AML-193 (cell line): ENCODE measurements at places on chromosomes 16 and 17.
A peak's percentile ranks its signal among the peaks of the same experiment; 100 is the strongest.

- no peak for DNase-seq
Measured at GRCh38 chr16:73126525-73126853, 78.6 kb upstream of the ZFHX3 start.

GRCh38 chr16:68247400-68247799 lies 2.2 kb downstream of the PLA2G15 start:
- DNase-seq: peak; percentile 45

DNA sequence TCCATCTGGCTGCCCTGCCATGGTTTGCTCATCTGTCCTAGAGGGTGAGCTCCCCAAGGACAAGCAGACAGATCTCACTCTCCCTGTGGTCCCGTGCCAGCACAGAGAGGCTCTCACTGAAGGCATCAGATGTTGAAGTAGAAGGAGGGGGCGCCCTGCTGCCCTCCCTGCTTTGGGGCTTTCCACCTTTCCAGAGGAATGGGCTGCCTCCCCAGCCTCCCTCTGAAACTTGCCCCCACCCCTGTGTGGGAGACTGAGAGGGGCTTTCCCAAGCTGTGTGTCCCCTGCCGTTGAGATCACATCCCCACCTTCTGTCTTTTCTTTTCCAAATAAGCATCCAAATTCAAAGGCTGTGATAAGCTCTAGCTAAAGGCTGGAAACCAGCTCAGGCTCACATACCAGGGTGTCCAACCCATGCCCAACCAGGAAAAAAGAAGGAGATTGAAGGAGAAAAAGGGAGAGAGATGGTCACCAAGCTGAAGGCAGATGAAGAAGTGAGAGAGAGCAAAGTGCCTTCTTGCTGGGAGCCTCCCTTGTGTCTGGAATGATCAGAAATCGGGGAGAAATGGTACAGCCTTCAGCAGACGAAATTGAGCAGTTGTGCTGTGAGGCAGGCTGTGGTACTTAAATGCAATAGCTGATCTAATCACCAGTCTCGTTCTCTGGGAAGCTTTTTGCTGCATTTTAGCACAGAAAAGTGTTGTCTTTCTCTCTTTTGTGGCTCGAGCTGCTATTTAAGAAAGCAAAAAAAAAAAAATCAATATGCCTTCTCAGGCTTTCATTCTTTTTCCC lies 145.9 kb upstream of the LHX1 start:
- no peak for DNase-seq

GRCh38 chr16:49789616-49790015 lies 66.3 kb downstream of the ZNF423 start:
- DNase-seq: no peak

- DNase-seq: no peak
Measured at GRCh38 chr17:56594320-56595107, 1.0 kb downstream of the NOG start.

GRCh38 chr16:119835-120491 lies 18.5 kb downstream of the NPRL3 start:
- DNase-seq: no peak

GRCh38 chr17:44599298-44600175 lies 42.3 kb downstream of the FZD2 start:
- DNase-seq: no peak

GRCh38 chr16:56793492-56793891 lies 63.6 kb downstream of the NUP93 start:
- peak; percentile 11 for DNase-seq

DNA sequence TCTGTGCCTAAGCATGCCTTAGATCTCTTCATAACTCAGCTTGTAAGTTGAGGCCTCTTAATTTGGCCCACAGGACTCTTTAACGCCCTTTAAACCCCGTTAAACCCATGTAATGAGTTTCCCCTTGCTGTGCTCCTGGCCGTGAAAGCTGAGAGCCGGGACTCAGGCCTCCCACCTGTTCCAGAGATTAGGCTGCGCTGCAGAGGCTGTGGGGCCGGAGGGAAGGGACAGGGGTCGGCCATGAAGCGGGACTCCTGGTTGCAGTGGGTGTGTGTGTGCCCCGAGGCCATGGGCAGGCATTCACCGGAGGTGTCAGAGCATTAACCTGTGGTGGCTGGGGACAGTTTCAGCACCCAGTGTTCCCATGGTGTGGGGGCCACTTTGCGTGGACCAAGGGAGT lies 150.8 kb upstream of the IRX3 start:
- no peak for DNase-seq

- no peak for DNase-seq
Measured at GRCh38 chr17:47846716-47847340, 4.1 kb downstream of the SP6 start.

- no peak for DNase-seq
Measured at GRCh38 chr16:49739381-49739780, 116.5 kb downstream of the ZNF423 start.

DNA sequence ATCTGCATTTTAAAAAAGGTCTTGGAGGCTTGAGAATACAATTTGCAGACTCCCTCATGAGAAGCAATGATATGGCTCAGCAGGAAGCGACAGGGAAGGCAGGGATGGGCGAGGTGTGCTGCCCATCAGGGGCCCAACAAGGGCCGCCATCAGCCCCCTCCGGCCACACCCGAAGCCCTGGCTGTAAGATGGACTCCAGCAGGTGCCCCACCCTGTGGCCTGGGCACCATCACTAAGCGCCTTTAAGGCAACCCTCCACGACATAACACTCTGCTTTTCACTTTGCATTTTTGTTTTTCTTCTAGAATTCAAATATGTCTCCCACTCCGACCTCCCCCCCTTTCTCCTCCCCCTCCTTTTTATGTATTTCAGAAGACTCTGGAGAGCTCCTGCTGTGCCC lies 52.2 kb upstream of the RCVRN start:
- DNase-seq: no peak

GRCh38 chr16:89093602-89094251 lies at the start of gene ACSF3:
Gene ACSF3 (plus strand): TSS chr16:89093852. CDS start chr16:89100682, 6,830 bp downstream.
- DNase-seq: peak; percentile 42

DNA sequence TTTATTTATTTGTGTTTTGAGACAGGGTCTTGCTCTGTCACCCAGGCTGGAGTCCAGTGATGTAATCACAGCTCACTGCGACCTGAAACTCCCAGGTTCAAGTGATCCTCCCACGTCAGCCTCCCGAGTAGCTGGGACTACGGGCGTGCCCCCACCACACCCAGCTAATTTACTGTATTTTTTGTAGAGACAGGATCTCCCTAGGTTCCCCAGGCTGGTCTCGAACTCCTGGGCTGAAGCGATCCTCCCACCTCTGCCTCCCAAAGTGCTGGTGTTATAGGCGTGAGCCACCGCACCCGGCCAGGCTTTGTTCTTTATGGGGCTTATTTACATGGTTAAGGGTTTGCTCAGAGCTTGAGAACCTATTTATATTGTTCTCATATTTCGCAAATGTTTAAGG lies 5.8 kb upstream of the MEIOB start:
- no peak for DNase-seq

- DNase-seq: no peak
Measured at GRCh38 chr17:55405600-55405999, 16.0 kb downstream of the MMD start.

DNA sequence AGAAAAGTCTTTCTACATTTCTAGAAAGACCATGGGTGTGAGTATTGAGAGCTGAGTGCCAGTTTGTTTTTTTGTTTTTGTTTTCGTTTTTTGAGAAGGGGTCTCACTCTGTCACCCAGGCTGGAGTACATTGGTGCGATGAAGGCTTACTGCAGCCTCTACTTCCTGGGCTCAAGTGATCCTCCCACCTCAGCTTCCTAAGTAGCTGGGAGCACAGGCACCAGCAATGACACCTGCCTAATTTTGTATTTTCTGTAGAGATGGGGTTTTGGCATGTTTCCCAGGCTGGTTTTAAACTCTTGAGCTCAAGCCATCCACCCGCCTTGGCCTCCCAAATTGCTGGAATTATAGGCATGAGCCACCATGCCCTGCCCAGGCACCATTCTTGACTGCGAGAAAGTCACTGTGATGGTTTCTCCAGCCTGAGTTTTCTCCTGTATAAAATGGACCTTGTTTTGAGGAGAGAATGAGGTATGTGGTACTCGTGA lies 673.8 kb downstream of the MAF start:
- DNase-seq: no peak

GRCh38 chr16:4574919-4575705 lies 19.0 kb downstream of the C16orf96 start:
- DNase-seq: no peak
